NCI-H2029 (cell line): ENCODE measurements at places on chromosomes 12 and 14.

GRCh38 chr14:89773644-89774316 is 180.8 kb downstream of the EFCAB11 start:
- no peak for DNase-seq

- DNase-seq = no peak
Measured at GRCh38 chr14:49607583-49607982, 8.8 kb downstream of the LRR1 start.

GRCh38 chr12:123732251-123732650 is 20.1 kb downstream of the ATP6V0A2 start:
- no peak for DNase-seq

- no peak for DNase-seq
Measured at GRCh38 chr14:75155169-75155568, 21.2 kb downstream of the TMED10 start.

DNA sequence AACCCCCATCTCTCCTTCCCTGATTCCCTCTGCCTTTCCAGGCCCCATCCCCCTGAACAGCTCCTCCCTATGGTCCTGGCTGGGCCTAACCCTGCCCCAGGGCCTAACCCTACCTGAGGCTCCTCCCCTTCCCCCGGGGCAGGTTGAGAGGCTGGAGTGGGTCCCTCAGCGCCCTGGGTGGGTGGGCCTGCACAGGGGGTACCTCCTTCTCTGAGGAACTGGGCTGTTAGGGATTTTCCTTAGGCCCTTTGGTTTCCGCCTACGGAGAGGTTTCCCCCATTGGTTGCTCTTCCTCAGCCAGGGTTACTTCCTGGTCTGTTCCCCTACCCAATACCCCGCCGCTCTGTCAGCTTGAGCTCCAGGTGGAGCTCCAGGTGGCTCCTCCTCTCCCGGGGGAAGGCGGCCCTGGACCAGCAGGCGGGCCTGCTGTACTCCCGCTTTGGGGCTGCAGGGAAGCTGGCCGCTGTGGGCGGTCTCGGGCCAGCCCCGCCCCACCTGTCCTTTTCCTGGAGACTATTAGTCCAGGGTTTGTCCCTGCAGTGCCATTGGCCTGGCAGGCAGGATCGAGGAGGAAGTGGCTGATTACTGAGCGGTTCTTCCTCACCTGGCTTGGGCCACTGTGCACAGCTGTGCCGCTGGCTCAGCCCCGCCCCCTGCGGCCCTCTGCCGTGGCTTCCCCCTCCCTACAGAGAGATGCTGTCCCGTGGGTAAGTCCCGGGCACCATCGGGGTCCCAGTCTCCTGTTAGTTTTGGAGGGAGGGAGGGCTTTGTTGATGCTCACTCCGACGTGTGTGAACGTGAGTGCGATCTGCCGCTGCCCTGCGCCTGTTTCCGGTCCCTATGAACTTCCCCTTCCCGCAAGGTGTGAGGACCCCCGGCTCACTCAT is 2.5 kb downstream of the C12orf57 start:
- peak; percentile 98 for DNase-seq

DNA sequence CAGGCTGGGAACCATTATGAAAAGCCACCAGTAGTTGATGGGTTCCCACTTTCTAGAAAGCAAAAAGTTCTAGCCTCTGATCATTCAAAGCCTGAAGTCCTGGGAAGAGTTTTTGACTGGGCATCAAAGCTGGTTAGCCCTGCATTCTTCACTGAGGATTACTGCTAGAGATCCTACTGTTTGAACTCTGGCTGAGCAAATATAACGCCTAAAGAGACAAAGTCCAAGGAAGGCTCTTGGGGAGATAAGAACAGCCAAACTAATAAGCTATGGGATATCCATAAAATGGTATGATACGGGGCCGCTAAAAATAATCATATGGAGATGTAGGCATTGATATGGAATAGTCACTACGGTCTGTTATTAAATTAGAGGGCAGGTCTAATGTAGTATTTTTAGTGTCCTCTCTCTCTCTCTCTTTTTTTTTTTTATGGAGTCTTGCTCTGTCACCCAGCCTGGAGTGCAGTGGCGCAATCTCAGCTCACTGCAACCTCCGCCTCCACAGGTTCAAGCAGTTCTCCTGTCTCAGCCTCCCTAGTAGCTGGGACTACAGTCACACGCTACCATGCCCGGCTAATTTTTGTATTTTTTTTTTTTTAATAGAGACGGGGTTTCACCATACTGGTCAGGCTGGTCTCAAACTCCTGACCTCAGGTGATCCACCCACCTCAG is 35.5 kb downstream of the PLXNC1 start:
- DNase-seq = no peak

DNA sequence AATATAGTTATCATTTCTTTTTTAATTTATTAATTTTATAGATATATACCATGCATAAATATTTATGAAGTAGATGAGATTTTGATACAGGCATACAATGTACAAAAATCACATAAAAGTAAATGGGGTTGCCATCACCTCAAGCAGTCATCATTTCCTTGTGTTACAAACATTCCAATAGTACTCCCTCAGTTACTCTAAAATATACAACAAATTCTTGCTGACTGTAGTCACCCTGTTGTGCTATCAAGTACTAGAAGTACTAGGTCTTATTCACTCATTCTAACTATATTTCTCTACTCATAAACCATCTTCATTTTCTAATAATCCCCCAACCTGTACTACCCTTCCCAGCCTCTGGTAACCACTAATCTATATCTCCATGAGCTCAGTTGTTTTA is 432.6 kb upstream of the SYT1 start:
- DNase-seq = no peak

- peak; percentile 84 for DNase-seq
Measured at GRCh38 chr14:57317248-57317833, 48.6 kb downstream of the AP5M1 start.
